ENCODE measurements at places on chromosomes 4 and X.

- no peak for DNase-seq
Measured at GRCh38 chr4:101667348-101667747, 123.2 kb upstream of the BANK1 start.

- DNase-seq, result no peak
Measured at GRCh38 chr4:153281476-153281875, 63.0 kb upstream of the MND1 start.

GRCh38 chr4:14196131-14196530, 568.6 kb upstream of the BOD1L1 start:
- no peak for DNase-seq

DNA sequence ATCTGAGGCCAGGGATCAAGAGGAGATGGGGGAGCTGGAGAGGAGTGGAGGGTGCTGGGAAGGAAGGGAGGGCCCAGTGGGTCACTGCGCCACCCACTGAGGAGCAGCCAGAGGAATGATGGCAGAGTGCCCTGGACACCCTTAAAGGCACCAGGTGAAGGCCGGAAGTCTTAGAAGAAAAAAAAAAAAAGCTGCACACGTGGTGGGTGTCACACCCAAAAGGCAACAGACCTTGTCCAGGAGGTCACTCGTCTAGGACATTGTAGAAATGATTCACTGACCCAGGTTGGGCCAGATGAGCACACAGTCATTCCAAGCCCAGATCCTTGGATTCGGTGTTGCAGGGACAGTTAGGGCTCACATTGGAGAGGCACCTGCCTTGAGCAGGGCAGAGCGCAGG, 93.5 kb upstream of the TRIM2 start:
- DNase-seq, result no peak

- no peak for DNase-seq
Measured at GRCh38 chrX:7109838-7110793, 37.4 kb upstream of the STS start.

GRCh38 chrX:154378059-154378798, 866 bp upstream of the EMD start:
- no peak for DNase-seq

- peak; percentile 17 for DNase-seq
Measured at GRCh38 chr4:152594978-152595925, 59.4 kb upstream of the FBXW7 start.
